ENCODE measurements at places on chromosomes 2 and 18. TPM values are rescaled to one million over a fixed set of nuclear protein-coding genes. Genes with fewer than 3 reads are reported as not detected.

The SLC9A4 gene
- polyA plus RNA-seq = not detected

The ANKRD30B gene
- polyA plus RNA-seq = not detected

The ACKR3 gene
- 15.3 TPM for polyA plus RNA-seq

The C18orf32 gene
- 12.1 TPM for polyA plus RNA-seq

The TXNDC2 gene
- polyA plus RNA-seq = 0.09 TPM

The DNAH6 gene
- 0.03 TPM for polyA plus RNA-seq

The ANKRD53 gene
- polyA plus RNA-seq = 0.18 TPM

The UGT1A8 gene
- not detected for polyA plus RNA-seq

The SNTG2 gene
- polyA plus RNA-seq = not detected

The HRH4 gene
- not detected for polyA plus RNA-seq

The GKN2 gene
- polyA plus RNA-seq = not detected

The INPP5D gene
- 27.5 TPM for polyA plus RNA-seq

The MBD5 gene
- 14.1 TPM for polyA plus RNA-seq

The C2orf92 gene
- polyA plus RNA-seq = 0.84 TPM

The RANBP2 gene
- 9.9 TPM for polyA plus RNA-seq

The EVX2 gene
- not detected for polyA plus RNA-seq

The SCYGR4 gene
- polyA plus RNA-seq = not detected

The ZSWIM2 gene
- polyA plus RNA-seq = not detected

The ITGB6 gene
- polyA plus RNA-seq = 162 TPM

The XPO1 gene
- 53.0 TPM for polyA plus RNA-seq

Measured in mammary epithelial cell (primary cell).